ENCODE measurements at places on chromosomes 6 and 20.

DNA sequence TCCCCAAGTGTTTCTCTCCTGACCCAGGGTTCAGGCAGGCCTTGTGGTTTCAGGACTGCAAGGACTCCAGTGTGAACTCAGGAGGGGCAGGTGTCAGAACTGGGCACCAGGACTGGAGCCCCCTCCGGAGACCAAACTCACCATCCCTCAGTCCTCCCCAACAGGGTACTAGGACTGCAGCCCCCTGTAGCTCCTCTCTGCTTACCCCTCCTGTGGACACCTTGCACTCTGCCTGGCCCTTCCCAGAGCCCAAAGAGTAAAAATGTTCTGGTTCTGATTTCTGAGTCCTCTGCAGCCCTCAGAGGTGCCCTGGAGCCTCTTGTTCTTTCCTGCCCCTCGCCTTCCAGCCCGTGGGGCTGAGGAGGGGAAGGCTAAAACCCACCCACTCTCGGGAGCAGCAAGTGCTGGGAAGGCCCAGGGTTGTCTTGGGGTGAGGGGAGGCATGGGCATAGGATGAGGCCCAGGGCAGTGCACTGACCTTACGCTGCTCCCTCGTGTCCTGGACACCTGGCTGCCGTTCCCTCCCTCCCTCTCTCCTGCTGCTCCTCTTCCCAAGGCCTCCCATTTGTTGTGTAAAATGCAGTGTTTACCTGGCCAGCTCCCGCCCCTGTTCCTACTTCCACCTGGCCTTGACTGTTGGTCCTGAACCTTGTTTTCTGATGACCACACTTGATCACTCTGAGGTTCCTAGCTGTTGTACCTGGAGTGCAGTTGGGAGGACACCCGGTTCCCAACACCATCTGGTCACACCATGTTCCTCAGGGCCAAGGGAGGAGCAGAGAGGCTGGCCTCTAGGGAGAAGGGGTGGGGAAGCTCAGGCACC, 9.9 kb downstream of the CNPY3 start:
- no peak for DNase-seq

DNA sequence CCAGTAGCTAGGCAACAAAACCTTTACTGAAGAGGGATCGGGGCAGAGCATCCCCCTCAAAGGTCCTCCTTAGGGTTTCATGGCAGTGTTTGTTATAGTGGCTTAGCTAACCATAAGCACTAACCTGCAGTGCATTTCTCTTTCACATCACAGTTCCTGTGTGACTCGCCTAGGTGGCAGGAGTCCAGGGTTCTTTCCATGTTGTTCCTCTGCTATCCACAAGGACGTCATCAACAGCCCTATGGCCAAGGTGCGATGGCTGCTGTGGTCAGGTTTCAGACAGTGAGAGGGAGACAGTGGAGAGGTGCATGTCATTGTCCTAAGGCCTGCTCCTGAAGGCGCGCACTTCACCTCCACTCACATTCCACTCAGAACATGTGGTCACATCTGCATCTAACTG, 38.8 kb upstream of the FOXA2 start:
- DNase-seq = no peak

DNA sequence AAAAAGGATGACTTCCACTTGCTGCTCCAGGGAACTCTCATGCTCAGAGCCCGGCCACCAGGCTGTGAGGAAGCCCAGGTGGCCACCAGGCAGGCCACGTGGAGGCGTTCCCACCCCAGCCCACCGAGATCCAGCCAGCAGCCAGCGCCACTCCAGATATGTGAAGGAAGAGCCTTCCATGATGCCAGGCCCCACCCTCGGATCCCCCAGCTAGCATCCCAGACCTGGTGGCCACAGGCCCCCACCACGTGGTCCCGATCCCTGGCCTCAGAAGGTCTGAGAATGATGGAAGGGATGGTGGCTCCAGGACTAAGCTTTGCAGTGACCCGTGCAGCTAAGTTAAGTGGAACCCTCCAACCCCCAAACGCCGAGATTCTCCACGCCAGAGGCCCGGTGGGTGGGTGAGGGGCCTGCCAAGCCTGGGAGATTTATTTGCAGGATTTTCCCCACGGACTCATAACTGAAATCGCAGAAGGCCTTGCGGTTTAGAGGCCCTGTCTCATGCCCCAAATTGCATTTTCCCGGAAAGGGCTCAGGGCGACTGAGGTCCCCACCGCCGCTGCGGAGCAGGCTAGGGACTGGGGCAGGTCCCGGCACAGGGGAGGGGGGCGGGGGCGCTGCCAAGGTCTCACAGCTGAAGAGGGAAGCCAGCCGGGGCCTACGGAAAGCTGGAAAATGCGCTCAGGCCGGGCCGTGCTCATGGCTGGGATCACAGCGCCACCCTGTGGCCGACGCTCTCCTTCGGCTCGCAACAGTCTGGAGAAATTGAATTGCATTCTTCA, 31.1 kb upstream of the CST7 start:
- DNase-seq = peak; percentile 54

- no peak for DNase-seq
Measured at GRCh38 chr6:156309017-156309416, 468.2 kb upstream of the ARID1B start.

- peak; percentile 41 for DNase-seq
Measured at GRCh38 chr20:51766994-51767866, 960 bp downstream of the ATP9A start.

DNA sequence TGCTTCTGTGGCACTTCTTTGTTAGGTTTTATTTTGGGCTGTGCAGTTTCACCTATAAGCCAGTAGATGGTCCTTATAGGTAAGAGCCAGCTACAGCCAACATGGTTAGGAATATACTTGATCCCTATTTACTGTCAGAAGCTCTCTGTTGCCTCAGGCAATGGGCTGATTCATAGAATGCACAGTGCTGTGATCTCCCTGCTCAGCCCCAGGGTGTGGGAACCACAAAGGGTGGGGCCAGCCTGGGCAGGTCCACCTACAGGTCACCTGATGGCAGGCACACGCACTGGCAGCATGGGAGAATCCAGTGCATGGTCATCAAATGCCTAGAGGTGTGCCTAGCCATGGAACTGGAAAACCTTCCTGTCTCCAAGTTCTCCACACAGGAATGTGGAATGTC, 191.9 kb downstream of the MOXD1 start:
- DNase-seq = no peak

DNA sequence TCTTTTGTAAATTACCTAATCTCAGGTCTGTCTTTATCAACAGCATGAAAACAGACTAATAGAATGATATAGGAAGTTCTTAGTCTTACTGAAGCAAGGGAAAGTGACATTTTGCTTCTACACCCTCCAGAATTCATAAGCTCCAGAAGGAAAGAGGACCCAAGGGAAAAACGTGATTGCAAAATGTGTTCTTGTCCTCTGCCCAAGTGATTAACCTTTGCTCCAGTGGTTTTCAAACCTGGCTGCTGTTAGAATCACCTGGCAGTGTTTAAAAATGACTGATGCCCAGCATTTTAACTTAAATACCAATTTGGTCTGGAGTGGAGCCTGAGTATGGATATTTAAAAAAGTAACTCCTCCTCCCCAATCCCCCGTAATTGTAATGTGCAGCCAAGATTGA, 191.4 kb downstream of the SLC16A10 start:
- no peak for DNase-seq

- DNase-seq = no peak
Measured at GRCh38 chr6:165184192-165184979, 125.0 kb downstream of the C6orf118 start.

GRCh38 chr6:56324396-56324795, 77.0 kb upstream of the COL21A1 start:
- DNase-seq = no peak

DNA sequence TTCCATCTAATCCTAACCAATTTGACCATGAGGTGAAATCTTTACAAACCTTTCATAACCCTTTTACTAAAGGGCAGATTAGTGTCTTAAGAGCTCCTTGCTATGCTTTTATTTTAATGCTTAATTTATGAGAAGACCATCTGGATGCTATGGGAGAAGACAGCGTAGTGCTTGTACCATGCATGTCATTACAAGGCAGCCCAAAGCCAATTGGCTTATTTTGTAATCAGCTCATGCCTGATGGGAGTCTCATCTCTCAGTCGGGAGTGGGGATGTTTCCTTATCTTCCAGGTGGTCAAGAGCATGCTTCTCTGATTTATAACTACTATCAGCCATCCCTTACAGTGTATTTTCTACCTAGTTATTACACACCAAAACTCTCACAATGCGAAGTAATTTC, 304.7 kb downstream of the FARS2 start:
- no peak for DNase-seq

- no peak for DNase-seq
Measured at GRCh38 chr6:118377711-118378414, 170.2 kb upstream of the PLN start.

- no peak for DNase-seq
Measured at GRCh38 chr6:43966853-43967718, 160.2 kb downstream of the MRPL14 start.

DNA sequence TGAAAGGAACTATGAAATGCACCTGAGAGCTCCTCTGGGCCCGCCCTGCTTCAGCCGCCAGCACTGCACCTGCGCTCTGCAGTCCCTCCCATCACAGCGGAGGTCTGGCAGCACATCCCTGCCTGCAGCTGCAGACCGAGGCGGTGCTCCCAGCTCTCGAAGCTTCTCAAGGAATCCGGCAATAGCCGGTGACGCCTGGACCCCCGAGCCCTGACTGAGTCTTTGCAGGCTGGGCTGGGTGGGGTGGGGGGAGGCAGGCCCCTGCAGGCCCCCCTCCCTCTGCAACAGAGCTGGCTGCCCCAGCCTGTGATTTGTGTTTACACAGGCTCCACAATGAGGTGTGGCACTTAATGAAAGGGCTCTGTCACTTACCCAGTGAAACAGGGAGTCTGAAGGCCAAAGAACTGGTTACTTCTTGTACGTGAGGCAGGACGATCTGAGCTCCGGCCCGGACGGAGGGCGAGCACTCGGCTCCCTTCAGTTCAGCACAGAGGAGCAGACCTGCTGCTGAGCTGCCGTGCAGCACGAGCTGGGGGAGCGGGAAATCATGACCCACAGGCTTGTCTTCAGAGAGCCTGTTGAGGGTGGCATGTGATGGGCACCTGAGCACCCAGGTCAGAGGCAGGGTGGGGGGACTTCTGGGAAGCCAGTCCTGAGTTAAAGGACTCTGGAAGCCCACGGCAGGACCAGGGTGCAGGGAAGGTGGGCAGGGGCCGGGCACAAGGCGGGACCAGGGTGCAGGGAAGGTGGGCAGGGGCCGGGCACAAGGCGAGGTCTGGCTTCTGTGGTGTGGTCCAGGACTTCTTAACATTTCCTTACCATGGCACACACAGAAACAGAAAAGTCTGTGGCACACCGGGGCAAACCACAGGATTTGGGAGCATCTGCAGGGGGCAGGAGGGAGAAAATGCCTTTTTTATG, 192.3 kb upstream of the THBS2 start:
- no peak for DNase-seq

GRCh38 chr20:17654649-17655285, 27.3 kb downstream of the RRBP1 start:
- DNase-seq = no peak

DNA sequence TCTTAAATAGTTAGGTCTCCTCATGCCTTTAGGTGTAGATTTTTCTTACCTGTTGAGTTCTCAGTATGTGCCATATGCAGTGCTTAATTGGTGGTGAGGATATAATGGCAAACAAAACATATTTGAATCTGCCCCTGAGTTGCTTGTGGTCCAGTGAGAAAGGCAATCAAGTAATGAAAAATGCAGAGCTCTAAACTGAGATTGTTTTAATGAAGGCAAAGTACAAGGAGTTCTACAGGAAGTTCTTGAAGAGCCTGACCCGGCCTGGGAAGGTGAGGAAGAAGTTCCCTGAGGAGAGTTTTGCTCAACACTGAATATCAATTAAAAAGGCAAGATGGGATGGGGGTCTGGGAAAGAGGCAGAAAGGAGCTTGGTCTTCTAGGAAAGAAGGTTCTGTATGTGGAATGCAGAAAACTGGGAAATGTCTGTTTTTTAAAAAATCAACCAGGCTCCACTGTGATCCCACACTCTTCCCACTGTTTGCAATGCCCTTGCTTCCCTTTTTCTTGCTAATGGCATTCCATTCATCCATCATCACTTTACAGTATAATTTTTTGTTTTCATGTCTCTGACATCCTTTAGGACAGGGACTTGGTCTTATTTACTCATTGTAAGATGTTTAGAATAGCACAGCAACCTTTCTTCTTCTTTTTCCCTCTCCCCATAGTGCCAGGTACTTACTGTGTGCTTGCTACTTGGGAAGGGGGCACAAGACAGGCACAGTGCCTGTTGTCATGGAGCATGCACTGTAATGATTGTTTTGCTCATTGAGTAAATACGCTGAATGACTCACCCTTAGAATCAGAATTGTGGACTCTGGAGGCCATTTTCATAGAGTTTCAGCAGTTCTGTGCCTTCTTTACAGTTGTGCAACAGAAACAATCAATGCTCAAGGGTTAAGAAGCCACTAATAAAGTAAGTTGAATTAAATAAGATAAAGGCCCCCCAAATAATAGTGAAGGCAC, 64.3 kb downstream of the ANKS1A start:
- DNase-seq = no peak

Measured in stimulated activated CD4-positive, alpha-beta T cell treated with anti-CD3 and anti-CD28 coated beads, Interleukin-4, amount 100 ng/mL, for 48 hours (primary cell).